ENCODE measurements at places on chromosomes 3 and 15. TPM values are rescaled to one million over a fixed set of nuclear protein-coding genes. Genes with fewer than 3 reads are reported as not detected.
A peak's percentile ranks its signal among the peaks of the same experiment; 100 is the strongest.

DNA sequence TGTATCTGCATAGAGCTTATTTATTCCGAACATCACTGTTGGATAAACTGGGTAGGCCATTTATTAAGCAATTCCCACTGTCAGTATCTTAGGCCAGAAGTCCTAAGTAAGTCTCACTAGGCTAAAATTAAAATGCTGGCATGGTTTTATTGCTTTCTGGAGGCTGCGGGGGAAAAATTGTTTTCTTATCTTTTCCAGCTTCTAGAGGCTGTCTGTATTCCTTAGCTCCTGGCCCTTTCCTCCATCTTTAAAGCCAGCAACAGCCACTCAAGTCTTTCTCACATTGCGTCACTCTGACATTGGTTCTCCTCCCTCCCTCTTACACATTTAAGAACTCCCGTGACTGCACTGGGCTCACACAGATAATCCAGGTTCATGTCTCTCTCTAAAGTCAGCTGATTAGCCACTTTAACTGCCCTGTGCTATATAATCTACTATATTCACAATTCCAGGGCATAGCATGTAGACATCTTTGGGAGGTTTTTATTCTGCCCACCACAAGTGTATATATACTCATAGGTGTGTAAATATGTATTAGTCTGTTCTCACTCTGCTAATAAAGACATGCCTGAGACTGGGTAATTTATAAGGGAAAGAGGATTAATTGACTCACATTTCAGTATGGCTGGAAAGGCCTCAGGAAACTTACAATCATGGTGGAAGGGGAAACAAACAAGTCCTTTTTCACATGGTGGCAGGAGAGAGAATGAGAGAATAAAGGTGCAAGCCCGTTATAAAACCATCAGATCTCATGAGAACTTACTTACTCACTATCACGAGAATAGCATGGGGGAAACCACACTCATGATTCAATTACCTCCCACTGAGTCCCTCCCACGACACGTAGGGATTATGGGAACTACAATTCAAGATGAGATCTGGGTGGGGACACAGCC, 113.5 kb upstream of the SLC7A14 start:
- H3K36me3 ChIP-seq, result no peaks in the 10 kb centered on the region
- peak overlapping the region; percentile 64 for H3K27ac ChIP-seq
- no peaks in the 10 kb centered on the region for H3K27me3 ChIP-seq

- no peaks in the 10 kb centered on the region for H3K4me1 ChIP-seq
- no peaks in the 10 kb centered on the region for H3K36me3 ChIP-seq
- no peak for DNase-seq
- H3K27ac ChIP-seq, result no peak overlapping the region
Measured at GRCh38 chr15:57445872-57446271, 69.6 kb downstream of the CGNL1 start.

GRCh38 chr3:46536758-46537157, 29.3 kb downstream of the LRRC2 start:
- no peak overlapping the region for H3K4me3 ChIP-seq
- H3K27me3 ChIP-seq, result no peaks in the 10 kb centered on the region
- no peaks in the 10 kb centered on the region for H3K4me1 ChIP-seq
- no peak for DNase-seq
- no peak overlapping the region for H3K27ac ChIP-seq
- H3K36me3 ChIP-seq, result no peaks in the 10 kb centered on the region

DZIP1L gene
- total RNA-seq, result 24.5 TPM

GRCh38 chr3:50519471-50520089, 16.1 kb upstream of the CACNA2D2 start:
- H3K4me1 ChIP-seq, result peaks cover 6% of the 10 kb centered on the region
- H3K27ac ChIP-seq, result no peak overlapping the region
- H3K27me3 ChIP-seq, result no peaks in the 10 kb centered on the region
- H3K4me3 ChIP-seq, result no peak overlapping the region

GRCh38 chr3:105042586-105042985, 324.1 kb upstream of the ALCAM start:
- H3K4me1 ChIP-seq, result no peaks in the 10 kb centered on the region
- no peaks in the 10 kb centered on the region for H3K27me3 ChIP-seq
- H3K36me3 ChIP-seq, result no peaks in the 10 kb centered on the region
- no peak for DNase-seq

GRCh38 chr15:55742498-55742926, 440 bp downstream of the PRTG start:
- peak overlapping the region; percentile 90 for H3K27ac ChIP-seq
- no peaks in the 10 kb centered on the region for H3K4me1 ChIP-seq
- no peak for DNase-seq
- peak overlapping the region; percentile 96 for H3K4me3 ChIP-seq

DNA sequence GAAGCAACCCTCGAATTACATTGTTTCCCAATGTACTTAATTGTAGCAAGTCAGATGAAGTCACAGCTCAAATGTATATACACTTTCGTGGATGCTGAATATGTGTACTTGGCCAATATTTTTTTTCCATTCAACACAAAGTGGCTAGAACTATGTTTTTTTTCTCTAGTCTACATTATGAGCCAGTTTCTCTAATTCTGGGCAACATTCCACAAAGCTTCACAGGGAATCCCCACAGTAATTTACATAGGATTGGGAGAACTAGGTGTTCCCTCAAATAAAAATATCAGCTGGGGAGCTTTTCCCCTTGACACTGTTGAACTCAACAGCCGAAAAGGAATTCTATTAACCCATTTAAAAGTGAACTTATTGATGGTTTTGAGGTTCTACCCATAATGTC, 493.1 kb downstream of the MECOM start:
- no peak overlapping the region for H3K27ac ChIP-seq
- H3K36me3 ChIP-seq, result no peaks in the 10 kb centered on the region
- H3K4me1 ChIP-seq, result no peaks in the 10 kb centered on the region

- H3K27ac ChIP-seq, result no peak overlapping the region
- H3K4me1 ChIP-seq, result no peaks in the 10 kb centered on the region
- no peaks in the 10 kb centered on the region for H3K27me3 ChIP-seq
- no peak overlapping the region for H3K4me3 ChIP-seq
- no peak for DNase-seq
Measured at GRCh38 chr15:100951965-100952364, 32.8 kb downstream of the LRRK1 start.

GRCh38 chr3:132241776-132242514, 75.3 kb upstream of the ACP3 start:
- H3K36me3 ChIP-seq, result no peaks in the 10 kb centered on the region
- no peaks in the 10 kb centered on the region for H3K27me3 ChIP-seq
- DNase-seq, result no peak
- no peak overlapping the region for H3K27ac ChIP-seq
- H3K4me3 ChIP-seq, result no peak overlapping the region

CEMIP gene
- 0.59 TPM for total RNA-seq

CPB1 gene
- total RNA-seq, result 3.4 TPM

DNA sequence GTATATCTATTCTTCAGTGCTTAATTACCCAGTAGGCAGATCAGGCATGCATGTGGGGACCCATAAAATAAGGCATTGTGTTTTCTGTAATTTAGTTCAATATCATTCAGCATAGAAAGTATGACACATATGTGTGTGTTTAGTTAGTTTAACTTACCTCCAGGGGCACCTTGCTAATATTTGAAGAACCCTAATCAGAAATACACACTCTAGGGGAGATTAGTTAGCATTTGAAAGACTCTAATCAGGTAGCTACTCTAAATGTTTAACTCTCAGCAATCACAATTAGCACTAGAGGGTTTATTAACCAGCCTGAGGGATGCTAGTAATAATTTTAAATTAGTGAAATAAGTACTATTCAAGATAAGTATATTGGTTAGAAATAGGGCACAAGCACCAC, 104.5 kb downstream of the ECT2 start:
- no peak overlapping the region for H3K4me3 ChIP-seq
- no peak overlapping the region for H3K27ac ChIP-seq
- no peaks in the 10 kb centered on the region for H3K36me3 ChIP-seq
- no peaks in the 10 kb centered on the region for H3K27me3 ChIP-seq
- no peaks in the 10 kb centered on the region for H3K4me1 ChIP-seq

DNA sequence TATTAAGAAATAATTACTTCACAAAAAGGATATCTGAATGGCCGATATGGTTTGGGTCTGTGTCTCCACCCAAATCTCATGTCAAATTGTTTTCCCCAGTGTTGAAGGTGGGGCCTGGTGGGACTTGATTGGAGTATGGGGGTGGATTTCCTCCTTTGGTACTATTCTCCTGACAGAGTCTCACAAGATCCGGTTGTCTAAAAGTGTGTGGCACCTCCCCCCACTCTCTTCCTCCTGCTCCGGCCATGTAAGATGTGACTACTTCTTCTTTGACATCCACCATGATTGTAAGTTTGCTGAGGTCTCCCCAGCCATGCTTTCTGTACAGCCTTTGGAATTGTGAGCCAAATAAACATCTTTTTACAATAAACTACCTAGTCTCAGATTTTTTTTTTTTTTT, 34.5 kb downstream of the ZBTB11 start:
- H3K27me3 ChIP-seq, result no peaks in the 10 kb centered on the region
- H3K36me3 ChIP-seq, result no peaks in the 10 kb centered on the region
- no peak for DNase-seq
- no peak overlapping the region for H3K27ac ChIP-seq
- H3K4me3 ChIP-seq, result no peak overlapping the region

DNA sequence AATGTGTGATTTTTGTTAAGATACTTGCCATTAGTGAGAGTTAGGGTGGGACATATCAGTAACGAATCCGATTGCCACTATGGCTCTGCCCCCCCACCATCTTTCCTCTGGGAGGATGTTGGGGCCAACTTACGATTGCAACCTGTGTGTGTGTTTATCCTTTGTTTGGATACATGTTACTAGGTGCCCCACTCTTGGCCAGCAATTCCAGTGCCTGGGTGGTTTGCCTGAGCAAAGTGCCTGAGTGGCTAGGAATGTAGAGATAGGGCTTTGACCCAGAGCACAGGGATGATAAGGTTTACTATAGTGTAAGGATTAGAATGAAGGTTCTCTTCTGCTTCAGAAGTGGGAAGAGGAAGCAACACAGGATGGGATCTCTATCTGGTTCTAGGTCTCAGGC, 231.8 kb downstream of the TP63 start:
- no peaks in the 10 kb centered on the region for H3K36me3 ChIP-seq
- peak overlapping the region; percentile 33 for H3K4me3 ChIP-seq

- H3K4me1 ChIP-seq, result no peaks in the 10 kb centered on the region
- H3K36me3 ChIP-seq, result no peaks in the 10 kb centered on the region
- no peak for DNase-seq
- no peaks in the 10 kb centered on the region for H3K27me3 ChIP-seq
- H3K4me3 ChIP-seq, result no peak overlapping the region
Measured at GRCh38 chr3:154729741-154730140, 299.8 kb upstream of the GPR149 start.

GRCh38 chr3:53712817-53713388, 133.3 kb downstream of the CHDH start:
- H3K4me3 ChIP-seq, result no peak overlapping the region

- no peaks in the 10 kb centered on the region for H3K4me1 ChIP-seq
- no peak for DNase-seq
- H3K4me3 ChIP-seq, result no peak overlapping the region
- no peak overlapping the region for H3K27ac ChIP-seq
Measured at GRCh38 chr3:160314995-160315394, 84.0 kb downstream of the IFT80 start.

GRCh38 chr3:178003756-178004155, 532.5 kb upstream of the KCNMB2 start:
- no peaks in the 10 kb centered on the region for H3K4me1 ChIP-seq
- DNase-seq, result no peak
- H3K36me3 ChIP-seq, result no peaks in the 10 kb centered on the region
- no peak overlapping the region for H3K4me3 ChIP-seq
- no peaks in the 10 kb centered on the region for H3K27me3 ChIP-seq

PLCH1 gene
- total RNA-seq, result 3.4 TPM

DNA sequence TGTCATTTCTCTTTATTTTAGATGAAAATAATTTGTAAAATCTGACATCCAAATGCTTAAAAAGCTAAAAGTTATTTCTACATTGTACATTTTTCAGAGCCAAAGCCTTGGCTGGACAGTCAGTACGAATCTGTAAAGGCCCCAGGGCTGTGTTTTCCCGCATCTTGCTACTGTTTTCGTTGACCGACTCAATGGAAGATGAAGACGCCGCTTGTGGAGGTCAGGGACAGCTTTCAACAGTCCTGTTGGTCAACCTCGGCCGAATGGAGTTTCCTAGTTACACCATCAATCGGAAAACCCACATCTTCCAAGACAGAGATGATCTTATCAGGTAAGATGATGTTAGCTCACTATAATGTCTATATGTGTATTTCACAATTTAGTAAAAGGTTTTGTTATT, 10.0 kb downstream of the FAN1 start:
- no peaks in the 10 kb centered on the region for H3K36me3 ChIP-seq
- DNase-seq, result no peak
- no peaks in the 10 kb centered on the region for H3K27me3 ChIP-seq

DNA sequence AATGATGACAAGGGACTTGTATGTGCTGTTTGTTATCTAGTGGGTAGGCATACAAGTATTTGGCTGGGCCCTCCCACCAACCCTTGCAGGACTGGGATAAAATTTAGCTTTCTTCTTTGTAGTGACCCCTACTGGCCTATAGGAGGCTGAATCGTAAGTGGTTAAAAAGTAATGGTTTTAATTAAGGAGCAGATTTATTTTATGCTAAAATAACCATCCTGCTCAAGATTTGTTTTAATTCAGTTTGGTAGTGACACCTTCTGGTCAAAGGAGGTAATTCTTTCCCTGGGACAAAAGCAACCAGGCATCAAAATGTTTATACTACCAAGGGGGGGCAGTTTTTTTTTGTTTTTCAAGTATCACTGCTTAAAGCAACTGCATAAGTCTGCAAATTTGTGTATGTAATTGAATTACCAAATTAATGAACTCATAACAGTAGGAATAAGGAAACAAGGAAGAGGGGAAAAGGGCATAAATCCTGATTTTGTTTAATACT, 70.7 kb downstream of the TOP2B start:
- H3K4me3 ChIP-seq, result no peak overlapping the region
- no peak for DNase-seq
- H3K27ac ChIP-seq, result peak overlapping the region; percentile 51
- no peaks in the 10 kb centered on the region for H3K27me3 ChIP-seq
- no peaks in the 10 kb centered on the region for H3K4me1 ChIP-seq

CILP gene
- total RNA-seq, result 5.2 TPM

DNA sequence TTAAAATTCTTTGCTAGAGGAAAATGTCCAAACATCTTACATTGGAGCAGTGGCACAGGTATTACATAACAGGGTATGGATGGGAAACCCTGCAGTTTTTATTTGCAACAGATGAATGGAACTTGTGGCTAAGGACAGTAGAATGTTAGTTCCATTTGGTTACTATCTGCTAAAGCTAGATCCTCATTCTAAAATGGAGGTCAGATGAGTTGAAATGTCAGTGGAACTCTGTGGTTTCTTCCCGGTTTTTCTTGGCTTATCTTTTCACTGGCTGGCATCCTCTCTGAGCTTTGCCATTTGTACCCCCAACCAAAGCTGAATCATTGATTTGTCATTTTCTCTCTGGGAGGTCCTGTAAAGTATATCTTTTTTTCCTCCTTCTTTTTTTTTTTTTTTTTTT, 68.9 kb downstream of the ARMC8 start:
- no peak overlapping the region for H3K4me3 ChIP-seq
- H3K27me3 ChIP-seq, result no peaks in the 10 kb centered on the region
- H3K27ac ChIP-seq, result no peak overlapping the region

HESX1 gene
- 0.48 TPM for total RNA-seq

- no peaks in the 10 kb centered on the region for H3K27me3 ChIP-seq
- no peaks in the 10 kb centered on the region for H3K4me1 ChIP-seq
- H3K27ac ChIP-seq, result no peak overlapping the region
- no peak overlapping the region for H3K4me3 ChIP-seq
- no peak for DNase-seq
- H3K36me3 ChIP-seq, result no peaks in the 10 kb centered on the region
Measured at GRCh38 chr3:119019767-119020518, 14.7 kb downstream of the IGSF11 start.

Data from breast epithelium (tissue), 4 donors.